ENCODE measurements at places on chromosomes 6 and 20. TPM values are rescaled to one million over a fixed set of nuclear protein-coding genes. Genes with fewer than 3 reads are reported as not detected.

Gene HLA-DOA
- polyA plus RNA-seq: 1.2 TPM

Gene LEMD2
- polyA plus RNA-seq: 33.2 TPM

Gene AARS2
- polyA plus RNA-seq: 4.5 TPM

Gene NTSR1
- polyA plus RNA-seq: not detected

Gene CCN2
- polyA plus RNA-seq: 134 TPM

Gene CDSN
- 0.11 TPM for polyA plus RNA-seq

Gene CNR1
- 0.41 TPM for polyA plus RNA-seq

Gene GSTA2
- not detected for polyA plus RNA-seq

Gene FRK
- 1.00 TPM for polyA plus RNA-seq

All from right cardiac atrium (tissue), 5 donors.